GM23338 (cell line): ENCODE measurements at places on chromosomes 5 and 9.

DNA sequence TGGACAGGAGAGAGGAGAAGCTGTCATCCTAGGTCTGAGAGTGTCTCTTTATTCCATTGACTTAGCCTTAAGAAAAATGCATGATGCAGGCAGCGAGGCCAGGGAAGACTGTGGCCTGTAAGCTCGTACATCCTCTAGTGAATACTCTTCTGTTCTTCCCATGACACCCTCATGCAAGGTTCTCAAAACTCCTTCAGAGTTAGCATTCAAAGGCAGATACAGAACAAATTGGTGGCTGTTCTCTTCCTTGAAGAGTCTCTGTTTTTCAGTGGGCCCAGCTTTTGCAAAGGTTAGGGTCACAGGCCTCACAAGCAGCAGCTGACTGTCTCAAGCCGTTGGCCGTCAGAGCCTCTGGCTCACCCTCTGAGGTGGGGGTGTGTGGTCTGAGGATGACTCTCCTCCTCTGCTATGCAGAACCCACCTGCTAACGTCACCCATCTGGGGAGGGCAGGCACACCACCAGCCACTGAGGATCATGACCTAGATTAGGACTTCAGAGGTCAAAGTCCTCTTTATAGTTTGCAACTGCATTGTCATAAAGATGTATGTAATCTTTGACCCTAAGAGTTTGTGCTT lies 15.1 kb downstream of the ADCY2 start:
- no peak for DNase-seq

DNA sequence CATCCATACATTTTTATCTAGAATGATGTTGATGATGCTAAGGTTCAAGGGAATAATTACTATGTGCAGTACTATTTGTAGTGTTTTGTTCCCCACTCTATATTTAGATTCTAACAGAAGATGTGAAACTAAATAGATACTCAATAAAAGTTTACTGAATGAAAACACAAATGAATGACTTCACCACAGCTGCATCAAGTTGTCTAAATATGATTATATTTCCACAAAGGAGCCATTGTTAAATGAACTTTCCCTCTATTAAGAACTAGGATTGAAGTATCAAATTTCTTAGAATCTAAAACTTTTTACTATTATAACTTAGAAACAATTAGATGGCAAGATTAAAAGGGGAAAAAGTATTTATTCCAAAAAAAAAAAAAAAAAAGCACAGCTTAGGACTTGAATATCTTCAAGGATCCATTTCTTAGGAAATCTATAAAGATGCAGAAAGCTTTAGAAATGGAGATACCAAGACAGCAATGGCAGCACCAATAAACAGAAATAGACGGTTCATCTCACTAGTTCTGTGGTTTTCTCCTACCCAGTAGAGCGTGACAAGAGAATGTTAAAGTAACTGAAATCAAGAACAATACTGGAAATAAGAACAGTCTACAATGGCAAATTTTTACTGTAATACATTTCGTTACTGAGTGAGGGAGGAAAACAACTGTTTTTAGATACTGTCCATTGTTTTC lies 347.6 kb downstream of the EBF1 start:
- DNase-seq = no peak

DNA sequence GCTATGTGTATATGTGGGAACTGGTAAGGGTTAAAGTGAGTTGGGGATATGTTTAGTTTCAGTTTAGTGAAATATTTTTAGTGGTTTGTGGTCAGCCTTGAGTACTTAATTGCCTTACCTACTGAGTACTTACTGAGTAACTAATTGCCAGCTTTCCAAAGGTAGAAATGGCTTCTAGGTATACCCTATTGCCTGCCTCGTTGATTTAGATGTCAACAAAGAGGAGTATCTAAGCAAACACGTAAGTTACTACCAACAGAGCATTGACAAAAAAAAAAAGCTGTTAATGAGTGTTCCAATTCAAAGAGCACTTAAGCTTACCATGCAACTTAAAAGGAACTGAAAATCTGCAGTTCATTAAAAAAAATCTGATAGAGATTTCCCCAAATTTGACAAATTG lies 8.8 kb downstream of the ATP10B start:
- no peak for DNase-seq

- no peak for DNase-seq
Measured at GRCh38 chr5:17860660-17861315, 226.5 kb downstream of the TAF11L14 start.

- DNase-seq = no peak
Measured at GRCh38 chr5:35195472-35195852, 34.8 kb downstream of the PRLR start.

DNA sequence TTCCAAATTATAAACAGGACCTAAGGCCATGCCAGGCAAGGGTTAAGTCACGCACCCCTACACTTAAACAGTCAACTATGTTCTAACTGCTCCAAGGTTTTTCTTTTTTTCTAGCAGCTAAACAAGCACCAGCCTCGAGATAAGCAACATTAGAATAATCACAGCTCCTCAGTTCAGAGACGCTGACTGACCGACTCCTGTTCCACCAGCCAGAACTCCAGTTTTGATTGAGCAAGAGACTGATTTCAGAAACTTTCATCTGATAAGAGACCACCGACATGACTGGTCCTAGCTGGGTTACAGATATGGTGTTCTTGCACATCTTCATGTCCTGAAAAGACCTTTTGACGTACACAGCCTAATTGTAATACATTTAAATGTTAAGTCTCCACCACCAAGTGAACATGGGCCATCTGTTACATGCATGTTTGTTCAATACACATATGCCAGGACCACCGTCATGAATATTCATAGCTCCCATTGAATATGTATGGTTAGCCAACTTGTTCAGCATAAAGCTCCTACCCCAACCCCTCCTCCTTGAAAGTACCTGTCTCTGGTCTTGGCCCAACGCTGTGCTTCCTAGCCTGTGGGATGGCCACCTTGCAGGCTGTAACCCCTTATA lies 23.7 kb upstream of the OTULINL start:
- DNase-seq = no peak

GRCh38 chr5:86861512-86861911 lies 243.8 kb downstream of the COX7C start:
- DNase-seq = no peak

DNA sequence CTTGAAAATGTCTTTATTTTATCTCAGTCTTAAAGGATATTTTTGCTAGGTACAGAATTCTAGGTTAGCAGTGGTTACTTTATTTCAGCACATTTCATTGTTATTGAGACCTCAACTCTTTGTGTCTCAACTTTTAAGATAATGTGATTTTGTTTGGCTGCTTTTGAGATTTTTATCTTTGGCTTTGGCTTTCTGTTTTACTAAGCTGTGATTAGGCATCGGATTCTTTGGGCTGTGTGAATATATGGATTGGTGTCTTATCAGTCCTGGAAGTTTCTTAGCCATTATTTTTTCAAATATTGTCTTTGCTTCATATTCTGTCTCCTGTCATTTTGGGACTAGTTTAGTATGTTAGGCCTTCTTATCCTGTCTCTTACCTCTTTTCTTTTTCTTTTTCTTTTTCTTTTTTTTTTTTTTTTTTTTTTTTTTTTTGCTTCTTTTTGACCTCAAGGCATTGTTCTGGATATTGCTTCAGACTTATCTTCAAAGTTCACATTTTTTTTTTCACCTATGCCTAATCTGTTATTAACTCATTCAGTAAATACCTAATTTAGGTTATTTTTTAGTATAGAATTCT lies 20.1 kb upstream of the APC start:
- DNase-seq = no peak

GRCh38 chr5:87116825-87117512 lies 150.7 kb upstream of the RASA1 start:
- no peak for DNase-seq

- no peak for DNase-seq
Measured at GRCh38 chr5:98179791-98180755, 593.4 kb upstream of the RGMB start.

DNA sequence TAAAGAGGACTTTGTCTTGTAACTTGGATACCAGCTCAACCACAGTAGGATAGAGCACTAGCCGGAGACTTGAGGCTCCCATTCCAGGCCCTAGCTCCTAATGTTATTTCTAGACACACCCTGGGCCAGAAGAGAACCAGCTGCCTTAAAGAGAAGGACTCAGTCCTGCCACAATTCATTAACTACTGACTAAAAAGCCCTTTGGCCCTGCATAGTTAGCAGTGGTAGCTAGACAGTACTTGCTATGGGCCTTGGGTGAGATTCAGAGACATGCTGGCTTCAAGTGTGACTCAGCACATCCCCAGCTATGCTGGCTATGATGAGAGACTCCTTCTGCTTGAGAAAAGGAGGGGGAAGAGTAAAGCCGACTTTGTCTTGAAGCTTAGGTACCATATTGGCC lies 47.3 kb downstream of the TMEM167A start:
- no peak for DNase-seq

DNA sequence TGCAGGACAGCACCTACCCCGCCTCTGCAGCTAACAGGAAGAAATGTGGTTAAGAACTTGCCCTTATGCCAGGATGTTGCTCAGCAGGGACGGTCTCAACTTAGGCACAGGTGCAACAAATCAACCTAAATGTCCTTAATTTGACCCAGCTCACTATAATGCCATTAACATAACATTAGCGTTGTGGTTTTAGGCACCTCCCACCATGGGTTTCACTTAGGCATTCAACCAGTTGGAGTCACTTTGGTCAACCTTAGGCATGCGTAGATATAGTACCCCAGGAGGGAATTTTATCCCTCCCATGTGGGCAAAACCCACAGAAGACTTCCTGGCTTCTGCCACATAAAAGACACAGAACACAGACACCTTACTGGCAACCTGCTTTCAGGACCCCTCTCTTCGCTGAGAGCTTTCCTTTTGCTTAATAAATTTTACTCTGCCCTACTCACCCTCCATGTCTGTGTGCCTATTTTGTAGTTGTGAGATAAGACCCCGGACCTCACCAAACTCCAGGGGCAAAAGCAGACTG lies 8.7 kb upstream of the ERAP1 start:
- peak; percentile 66 for DNase-seq

DNA sequence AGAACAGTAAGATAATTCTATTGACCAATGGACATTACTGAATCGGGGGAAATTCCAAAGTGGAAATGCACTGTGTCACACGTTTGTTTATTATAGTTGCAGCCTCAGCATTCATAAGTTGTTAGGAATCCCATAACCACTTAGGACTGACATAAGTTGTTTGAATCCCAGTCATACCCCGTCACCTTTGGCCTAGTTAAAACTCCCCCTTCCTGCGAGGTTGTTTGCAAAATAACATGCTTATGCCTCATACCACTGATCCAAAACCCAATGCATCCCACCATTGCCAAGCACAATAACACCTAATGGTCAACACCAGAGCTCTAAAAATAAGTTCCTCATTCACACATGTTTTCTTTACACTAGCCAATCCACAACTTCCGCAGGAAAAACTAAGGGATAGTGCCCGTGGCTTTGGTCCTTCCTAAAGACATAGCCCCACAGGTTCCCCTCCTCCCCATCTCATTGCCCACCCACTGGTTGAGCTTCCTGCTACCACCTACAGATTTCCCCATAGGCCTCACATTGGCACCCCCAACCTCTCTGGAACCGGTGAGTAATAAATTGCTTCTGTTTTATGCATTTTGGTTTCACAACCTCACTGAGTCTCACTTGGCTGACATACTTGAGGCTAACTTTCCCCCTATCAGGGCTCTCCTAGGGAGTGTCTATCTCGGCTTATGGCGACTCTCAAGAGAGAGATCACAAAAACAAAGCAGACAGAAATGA lies 42.3 kb upstream of the MUSK start:
- DNase-seq = peak; percentile 5

DNA sequence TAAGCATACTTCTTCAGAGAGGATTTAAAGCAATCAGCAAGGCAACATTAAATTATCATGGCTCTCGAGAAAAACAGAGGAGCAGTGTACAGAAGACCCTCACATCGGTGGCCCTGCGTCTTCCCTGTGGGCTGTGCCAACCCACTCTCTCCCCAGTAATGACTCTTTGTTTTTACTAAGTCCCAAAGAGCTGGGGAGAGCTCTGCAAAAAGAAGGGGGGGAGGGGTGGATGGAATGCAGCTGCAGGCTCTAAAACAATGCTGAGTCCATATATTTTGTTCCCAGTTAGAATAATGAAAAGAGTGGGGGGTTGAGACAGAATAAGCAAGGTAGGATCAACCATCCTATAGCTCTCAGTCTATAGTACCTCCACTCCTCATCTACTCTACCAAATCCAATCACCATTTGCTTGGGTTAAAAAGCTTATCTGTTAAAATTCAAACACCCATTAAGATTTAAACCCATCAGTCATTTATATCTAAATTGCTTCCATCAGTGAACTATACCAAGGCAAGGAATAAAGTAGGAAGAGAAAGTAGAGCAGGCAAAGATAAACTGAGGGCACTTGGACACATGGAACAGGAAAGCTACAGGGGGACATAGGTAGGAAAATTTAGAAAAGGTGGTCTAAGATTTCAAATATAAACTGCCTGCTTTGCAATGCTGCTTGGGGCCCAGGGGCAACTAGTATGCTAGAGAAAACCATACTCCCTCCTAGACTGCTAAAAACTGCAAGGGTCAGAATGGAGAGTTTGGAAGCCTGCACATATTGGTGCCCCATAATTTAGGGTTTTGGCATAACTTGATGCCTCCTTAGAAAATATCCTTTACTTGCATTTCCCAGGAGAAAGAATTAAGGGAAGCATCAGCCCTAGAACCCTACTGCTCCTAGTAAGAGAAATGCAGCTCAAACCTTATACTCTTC lies 20.6 kb downstream of the ELL2 start:
- DNase-seq = peak; percentile 71

GRCh38 chr5:98791001-98791519 lies 17.6 kb downstream of the RGMB start:
- no peak for DNase-seq

DNA sequence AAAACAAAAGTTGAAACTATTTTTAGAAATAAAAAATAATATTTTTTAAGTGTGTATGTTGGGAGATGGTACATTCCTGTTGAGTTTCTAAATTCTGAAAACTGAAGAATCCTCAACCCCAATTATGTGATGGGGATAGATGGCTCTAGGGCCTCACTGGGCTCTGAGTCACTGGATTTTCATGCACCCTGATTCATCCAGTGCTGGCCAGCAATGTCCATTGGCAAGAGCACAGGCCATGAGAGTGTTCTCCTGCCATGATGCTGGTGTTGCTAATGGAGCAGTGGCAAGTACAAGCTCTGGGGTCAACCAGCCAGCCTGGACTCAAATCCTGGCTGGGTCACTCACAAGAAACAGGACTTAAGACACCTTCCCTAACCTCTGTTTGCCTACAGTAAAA lies 23.3 kb downstream of the SMIM23 start:
- DNase-seq = no peak

- DNase-seq = no peak
Measured at GRCh38 chr9:28120626-28121025, 547.3 kb upstream of the C9orf72 start.

DNA sequence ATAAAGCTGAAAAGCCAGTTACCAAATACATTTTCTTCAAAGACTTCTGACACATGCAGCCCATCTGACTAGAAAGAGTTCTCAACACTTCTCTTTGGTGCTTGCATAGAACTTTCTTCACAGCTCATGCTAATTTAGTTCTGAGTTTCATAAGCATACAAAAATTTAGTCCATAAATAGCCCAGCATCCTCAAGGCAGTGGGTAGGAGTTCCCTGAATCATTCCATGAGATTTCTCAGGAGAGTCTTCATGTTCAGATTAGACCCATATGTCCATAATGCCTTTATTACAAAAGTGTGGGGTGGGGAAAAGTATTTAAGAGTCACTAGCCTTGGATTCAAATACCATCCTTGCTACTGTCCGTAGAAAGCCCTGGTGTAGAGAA lies 290.2 kb upstream of the RGMB start:
- no peak for DNase-seq

- DNase-seq = no peak
Measured at GRCh38 chr9:15977438-15977837, 424.6 kb downstream of the CCDC171 start.
